ENCODE measurements at places on chromosomes 2 and 18. TPM values are rescaled to one million over a fixed set of nuclear protein-coding genes. Genes with fewer than 3 reads are reported as not detected.

Gene ABCB11
- 0.98 TPM for total RNA-seq

Gene DNAH6
- total RNA-seq, result under 0.01 TPM

Gene UGT1A8
- not detected for total RNA-seq

Gene HADHA
- total RNA-seq, result 162 TPM

Gene ZNF385B
- total RNA-seq, result not detected

Gene TTN
- 3.3 TPM for total RNA-seq

Gene PID1
- under 0.01 TPM for total RNA-seq

Gene SLC9A2
- under 0.01 TPM for total RNA-seq

Gene TSHZ1
- total RNA-seq, result 14.3 TPM

Gene HOXD4
- 9.4 TPM for total RNA-seq

Gene REEP1
- 0.98 TPM for total RNA-seq

Gene AQP12A
- not detected for total RNA-seq

Gene CAVIN2
- total RNA-seq, result 335 TPM

Gene SLC16A14
- under 0.01 TPM for total RNA-seq

Gene CIB4
- total RNA-seq, result not detected

Gene LBX2
- 3.8 TPM for total RNA-seq

Gene TCF23
- total RNA-seq, result not detected

Gene ANKRD53
- 0.38 TPM for total RNA-seq

Gene HRH4
- 0.10 TPM for total RNA-seq

Gene NCKAP5
- total RNA-seq, result 0.96 TPM

Gene RPL31
- 1,275 TPM for total RNA-seq

Gene SCN7A
- total RNA-seq, result not detected

Gene NEU4
- not detected for total RNA-seq

Gene ACTG2
- 0.67 TPM for total RNA-seq

Gene SPTBN1
- 490 TPM for total RNA-seq

Gene ST8SIA3
- total RNA-seq, result not detected

Gene IL36RN
- total RNA-seq, result not detected

Gene SLC9A4
- under 0.01 TPM for total RNA-seq

Gene SLC40A1
- 44.4 TPM for total RNA-seq

Gene CHRND
- total RNA-seq, result not detected

Gene ANKRD29
- total RNA-seq, result 5.2 TPM

Gene REG3A
- not detected for total RNA-seq

Gene SLC19A3
- 0.33 TPM for total RNA-seq

Gene DCDC2C
- not detected for total RNA-seq

Gene PDCD1
- not detected for total RNA-seq

Gene TNFRSF11A
- total RNA-seq, result 11.9 TPM

Gene CDK15
- total RNA-seq, result not detected

Gene TPGS2
- total RNA-seq, result 188 TPM

Gene CCT4
- 191 TPM for total RNA-seq

Gene SOWAHC
- 6.2 TPM for total RNA-seq

Gene ASB18
- total RNA-seq, result not detected

Gene GAL3ST2
- total RNA-seq, result not detected

Gene POTEJ
- total RNA-seq, result 0.65 TPM

Gene ASXL3
- total RNA-seq, result 0.57 TPM

Gene ERFE
- total RNA-seq, result 0.48 TPM

Gene CYS1
- 0.33 TPM for total RNA-seq

Gene NAT8
- total RNA-seq, result not detected

Gene ALKAL2
- total RNA-seq, result not detected

Gene CFAP65
- total RNA-seq, result not detected

Gene CROCC2
- total RNA-seq, result not detected

Gene CCNT2
- 33.0 TPM for total RNA-seq

Gene CD8B
- not detected for total RNA-seq

All from vein endothelial cell (primary cell).